ENCODE measurements at places on chromosomes 2 and 18. TPM values are rescaled to one million over a fixed set of nuclear protein-coding genes. Genes with fewer than 3 reads are reported as not detected.

The CFAP65 gene
- 1.0 TPM for polyA plus RNA-seq

The CFAP210 gene
- 2.8 TPM for polyA plus RNA-seq

The FIGN gene
- polyA plus RNA-seq, result 8.2 TPM

DNA sequence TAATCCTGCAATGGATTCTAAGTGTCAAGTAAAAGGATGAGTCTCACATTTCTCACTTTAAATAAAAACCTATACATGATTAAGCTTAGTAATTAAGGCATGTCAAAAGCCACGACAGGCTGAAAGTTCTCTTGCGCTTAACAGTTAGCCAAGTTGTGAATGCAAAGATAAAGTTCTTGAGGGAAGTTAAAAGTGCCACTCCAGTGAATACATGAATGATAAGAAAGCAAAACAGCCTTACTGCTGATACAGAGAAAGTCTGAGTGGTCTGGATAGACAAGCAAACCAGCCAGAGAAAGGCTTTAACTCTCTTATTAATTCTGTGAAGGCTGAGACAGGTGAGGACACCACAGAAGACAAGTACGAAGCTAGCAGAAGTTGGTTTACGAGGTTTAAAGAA, 12.7 kb downstream of the THOC1 start:
- no peaks in the 10 kb centered on the region for H3K36me3 ChIP-seq
- H3K27ac ChIP-seq, result no peak overlapping the region
- H3K27me3 ChIP-seq, result no peaks in the 10 kb centered on the region
- H3K4me3 ChIP-seq, result no peak overlapping the region
- DNase-seq, result no peak

DNA sequence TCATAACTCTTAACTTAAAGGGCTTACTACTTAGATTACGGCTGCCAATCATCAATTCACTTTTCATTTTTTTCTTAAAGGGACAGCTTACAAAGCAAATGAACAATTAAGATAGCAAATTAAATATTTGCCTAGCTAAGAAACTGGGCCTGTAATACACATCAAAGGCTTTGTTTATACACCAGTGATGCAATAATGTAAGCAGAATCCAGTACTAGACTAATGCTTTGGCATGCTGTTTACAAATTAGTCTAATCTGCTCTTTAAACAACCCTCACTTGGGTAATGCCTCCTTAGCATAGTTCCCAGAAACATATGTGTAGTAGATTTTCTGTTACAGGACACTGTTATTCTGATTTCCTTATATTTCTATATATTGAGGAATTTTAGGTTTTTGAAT, 105.8 kb downstream of the ARHGAP28 start:
- no peak overlapping the region for H3K4me3 ChIP-seq
- peak; percentile 19 for DNase-seq
- H3K36me3 ChIP-seq, result no peaks in the 10 kb centered on the region
- no peaks in the 10 kb centered on the region for H3K4me1 ChIP-seq

DNA sequence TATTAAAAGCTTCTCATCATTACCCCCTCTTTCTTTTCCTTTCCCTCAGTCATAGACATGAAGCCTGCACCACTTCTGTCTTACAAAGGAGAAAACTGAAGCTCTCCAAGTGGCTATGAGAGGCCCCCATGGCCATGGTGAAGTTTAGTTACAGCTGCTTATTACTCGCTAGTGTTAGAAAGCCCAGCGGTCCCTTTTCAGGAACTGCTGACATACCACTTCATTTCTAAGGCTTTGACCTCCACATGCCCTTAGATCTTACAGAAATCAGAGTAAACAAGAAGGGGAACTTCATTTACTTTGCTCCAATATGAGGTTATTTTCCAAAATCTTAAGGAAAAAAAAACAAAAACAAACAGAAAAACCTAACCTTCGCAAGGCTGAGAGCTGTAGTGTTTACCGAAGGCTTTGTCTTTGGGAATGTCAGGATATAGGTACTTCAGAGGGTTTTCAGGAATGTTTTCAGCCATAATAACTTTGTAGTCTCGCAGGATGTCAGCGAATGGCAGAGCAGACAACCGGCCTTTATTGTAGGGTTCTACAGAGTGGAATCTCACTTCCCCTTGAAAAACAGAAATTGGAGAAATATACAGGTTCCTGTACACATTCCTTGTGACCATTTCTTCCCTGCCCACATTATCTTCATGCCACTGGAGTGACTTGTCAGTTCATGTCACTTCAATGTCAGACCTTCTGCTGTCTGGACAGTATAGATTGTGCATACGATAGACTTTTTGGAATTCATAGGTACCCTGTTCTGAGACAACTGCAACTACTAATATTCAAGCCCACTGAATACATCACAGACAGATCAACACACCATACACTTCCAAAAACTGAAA, 18.8 kb upstream of the STAT1 start:
- no peak for DNase-seq
- H3K4me1 ChIP-seq, result peaks cover 6% of the 10 kb centered on the region
- H3K36me3 ChIP-seq, result no peaks in the 10 kb centered on the region

DNA sequence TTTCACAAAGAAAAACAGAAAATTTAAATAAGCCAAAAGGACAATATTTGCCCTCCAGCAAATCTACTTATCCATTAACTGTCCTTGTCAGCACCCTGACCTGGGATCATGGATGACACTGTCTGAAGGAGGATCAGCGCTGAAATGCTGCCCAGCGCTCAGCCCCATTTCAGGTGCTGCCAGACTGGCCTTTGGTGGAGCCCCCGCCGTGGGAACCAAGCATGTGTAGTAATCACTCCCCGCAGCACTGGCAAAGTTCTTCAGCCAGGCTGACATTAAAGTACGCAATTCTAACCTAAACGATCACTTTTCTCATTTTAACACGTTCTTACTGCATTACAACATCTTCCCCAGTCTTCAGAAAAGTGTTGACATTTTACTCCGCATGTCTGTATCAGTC, 108.6 kb upstream of the GPC1 start:
- no peak for DNase-seq
- no peak overlapping the region for H3K27ac ChIP-seq
- no peaks in the 10 kb centered on the region for H3K4me1 ChIP-seq
- H3K4me3 ChIP-seq, result no peak overlapping the region
- H3K36me3 ChIP-seq, result no peaks in the 10 kb centered on the region

DNA sequence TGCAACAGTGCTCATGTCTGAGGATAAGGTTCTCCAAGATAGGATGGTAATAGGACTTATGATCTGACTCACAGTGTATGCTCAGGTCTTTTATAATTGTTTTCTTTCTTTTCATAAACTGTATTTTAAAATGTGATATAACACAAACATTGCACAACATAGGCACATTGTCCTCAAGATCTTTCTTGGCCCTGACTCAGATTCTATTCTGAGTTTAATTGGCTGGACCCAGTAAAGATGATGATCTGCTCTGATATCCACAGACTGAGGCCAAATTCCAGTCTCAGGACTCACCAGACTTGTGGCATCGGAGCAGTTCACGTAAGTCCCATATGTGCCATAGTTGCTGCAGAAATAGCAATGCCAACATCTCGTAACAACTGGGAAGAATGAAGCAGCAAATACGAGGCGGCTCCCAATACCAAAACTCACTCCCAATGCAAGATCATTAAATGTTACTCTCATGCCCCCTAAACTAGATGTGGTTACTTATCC, 448.9 kb upstream of the SLC14A2 start:
- H3K4me3 ChIP-seq, result no peak overlapping the region
- DNase-seq, result no peak
- H3K4me1 ChIP-seq, result peaks cover 5% of the 10 kb centered on the region
- no peak overlapping the region for H3K27ac ChIP-seq
- H3K27me3 ChIP-seq, result no peaks in the 10 kb centered on the region

GRCh38 chr18:13680612-13681011, 45.7 kb downstream of the FAM210A start:
- H3K4me3 ChIP-seq, result no peak overlapping the region
- DNase-seq, result no peak
- H3K27ac ChIP-seq, result no peak overlapping the region
